ENCODE measurements at places on chromosomes 5 and 9.
A peak's percentile ranks its signal among the peaks of the same experiment; 100 is the strongest.

DNA sequence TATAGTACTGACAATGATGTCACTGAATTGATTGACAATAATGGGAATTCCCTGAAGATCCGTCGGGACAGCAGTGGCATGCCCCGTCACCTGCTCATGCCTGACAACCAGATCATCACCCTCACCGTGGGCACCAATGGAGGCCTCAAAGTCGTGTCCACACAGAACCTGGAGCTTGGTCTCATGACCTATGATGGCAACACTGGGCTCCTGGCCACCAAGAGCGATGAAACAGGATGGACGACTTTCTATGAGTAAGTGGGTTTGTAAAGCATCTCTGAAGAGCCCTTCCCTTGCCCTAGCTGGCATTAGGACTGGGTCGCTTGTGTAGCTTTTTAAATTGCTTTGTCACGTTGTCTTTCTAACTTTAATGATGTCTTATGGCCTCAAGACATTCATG, 72.7 kb upstream of the WWC1 start:
- no peak for DNase-seq

- no peak for DNase-seq
Observed at GRCh38 chr5:95664204-95664786, 17.7 kb downstream of the RFESD start.

DNA sequence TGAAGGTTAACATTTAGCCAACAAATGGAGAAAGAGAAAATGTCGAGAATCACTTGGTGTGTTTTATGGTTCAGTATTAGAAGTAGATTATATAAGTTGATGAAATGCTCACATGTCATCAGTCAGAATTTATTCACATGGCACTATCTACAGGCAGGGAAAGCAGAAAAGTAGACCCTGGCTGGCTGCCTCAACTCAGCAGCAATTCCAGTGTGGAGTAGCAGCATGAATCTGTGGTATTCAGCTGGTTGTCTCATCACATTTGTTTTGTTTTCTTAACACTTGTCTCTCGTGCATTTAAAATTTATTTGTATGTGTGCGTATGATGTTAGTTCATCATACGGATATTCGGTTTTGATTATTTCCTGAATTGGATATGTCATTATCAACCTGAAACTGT, 153.5 kb upstream of the OR13F1 start:
- no peak for DNase-seq

DNA sequence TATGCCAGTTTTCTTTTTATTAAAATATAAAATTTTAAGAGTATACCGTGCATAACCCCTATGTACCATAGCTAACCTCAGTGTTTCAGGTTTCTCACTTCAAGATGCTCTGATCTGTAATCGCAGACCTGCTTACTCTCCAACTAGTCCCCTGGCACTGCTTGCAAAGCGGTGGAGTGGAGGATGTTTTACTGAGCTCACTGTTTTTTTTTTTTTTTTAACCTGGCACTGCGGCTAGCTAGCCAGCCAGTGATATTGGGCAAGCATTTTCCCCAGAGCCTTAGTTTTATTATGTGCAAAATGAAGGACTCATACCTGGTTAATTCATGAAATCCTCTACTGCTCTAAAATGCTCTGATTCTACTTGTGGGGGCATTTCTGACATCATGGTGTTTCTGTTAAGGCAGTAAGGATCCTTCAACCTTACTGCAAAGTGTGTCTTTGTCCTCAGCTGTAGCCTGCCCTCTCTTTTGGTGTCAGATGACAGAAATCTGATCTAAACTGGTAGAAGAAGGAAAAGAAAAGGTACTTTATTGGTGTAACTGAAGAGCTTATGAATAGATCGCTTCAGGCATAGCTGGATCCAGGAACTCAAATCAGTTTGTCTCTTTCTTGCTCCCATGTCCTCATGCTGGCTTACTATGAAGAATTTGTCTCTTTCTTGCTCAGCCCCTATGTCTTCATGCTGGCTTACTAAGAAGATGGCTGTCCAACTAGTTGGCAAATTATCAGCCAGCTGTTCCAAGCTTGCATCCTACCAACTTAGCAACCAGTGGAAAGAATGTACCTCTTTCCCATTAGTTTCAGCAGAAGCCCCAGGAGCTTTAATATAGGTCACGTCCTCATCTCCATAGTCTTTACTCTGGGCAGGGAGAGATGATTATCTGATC, 59.8 kb downstream of the DOCK2 start:
- no peak for DNase-seq

- DNase-seq, result peak; percentile 29
Observed at GRCh38 chr5:180135967-180136629, 64.5 kb upstream of the RNF130 start.

DNA sequence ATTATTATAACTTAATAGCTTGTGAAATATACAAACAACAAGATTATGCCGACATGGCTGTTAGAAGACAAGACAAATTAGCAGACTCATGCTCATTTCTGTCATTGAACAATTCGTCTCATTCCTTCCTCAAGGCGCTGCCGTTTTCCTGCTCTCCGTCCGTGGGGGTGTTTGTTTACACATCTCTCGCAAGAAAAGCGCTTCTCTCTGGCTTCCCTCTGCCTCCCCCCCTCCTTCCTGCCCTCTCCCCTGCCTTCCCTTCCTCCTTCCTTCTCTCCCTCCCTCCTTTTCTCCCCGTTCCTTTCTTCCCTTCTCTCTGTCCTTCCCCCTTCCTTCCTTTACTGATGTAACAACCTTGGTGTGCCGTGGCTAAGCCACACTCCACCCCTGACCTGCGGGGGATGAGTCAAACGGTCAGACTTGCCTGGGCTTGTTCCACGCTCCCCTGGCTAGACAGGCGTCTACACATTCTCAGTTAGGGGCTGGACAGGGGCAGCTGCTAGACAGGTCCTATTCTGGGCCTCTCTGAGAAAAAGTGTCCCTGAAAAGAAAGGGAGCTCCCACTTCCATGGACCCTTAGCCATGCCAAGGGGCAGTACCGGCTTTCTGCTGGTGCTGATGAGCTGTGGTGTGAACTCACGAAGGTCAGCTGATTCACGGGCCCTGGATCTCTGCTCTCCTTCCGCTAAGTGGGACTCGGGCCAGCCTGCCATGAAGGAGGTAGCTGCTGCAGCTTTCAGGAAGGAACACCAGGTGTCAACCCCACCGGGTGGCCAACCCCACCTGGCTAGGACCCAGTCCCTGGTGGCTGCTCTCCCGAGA, 32.0 kb upstream of the SPTLC1 start:
- DNase-seq, result no peak

DNA sequence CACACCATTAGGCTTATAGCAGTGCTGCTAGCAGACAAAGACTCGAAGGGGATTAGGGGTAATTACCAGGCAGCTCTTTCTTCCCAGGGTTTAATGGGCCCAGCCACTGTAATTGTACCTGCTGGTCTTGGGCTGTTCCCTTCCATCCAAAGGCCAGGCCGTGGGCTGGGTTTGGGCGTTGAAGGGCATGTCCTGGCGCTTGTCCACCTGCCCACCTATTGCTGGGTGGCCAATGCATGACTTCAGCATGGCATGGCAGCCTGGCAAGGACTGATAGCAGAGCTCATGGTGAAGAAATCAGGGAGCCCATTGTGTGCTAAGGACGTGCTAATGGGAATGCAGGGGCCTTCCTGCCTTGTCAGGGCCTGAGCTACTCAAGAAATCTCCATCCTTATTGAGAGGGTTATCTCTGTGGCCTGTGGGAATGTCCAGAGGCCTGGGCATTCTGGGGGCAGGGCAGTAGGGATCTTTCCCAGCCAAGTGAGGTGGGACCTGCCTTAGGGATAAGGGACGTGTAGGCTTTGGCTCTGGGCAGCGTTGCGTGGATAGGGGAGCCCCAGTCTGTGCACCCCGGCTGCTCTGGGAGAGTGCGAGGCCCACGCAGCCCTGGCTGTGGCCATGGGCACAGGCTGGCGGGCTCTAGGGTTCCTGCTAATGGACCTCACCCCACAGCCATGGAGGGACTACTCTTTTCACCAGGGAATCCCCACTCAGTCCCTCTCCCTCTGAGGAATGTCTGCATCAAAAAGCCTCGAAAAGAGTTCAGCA, 116.1 kb upstream of the PITX1 start:
- peak; percentile 3 for DNase-seq

- no peak for DNase-seq
Observed at GRCh38 chr9:108815156-108815555, 40.6 kb downstream of the ACTL7B start.

- no peak for DNase-seq
Observed at GRCh38 chr9:6243746-6244145, 28.1 kb downstream of the IL33 start.

- no peak for DNase-seq
Observed at GRCh38 chr5:75046366-75047142, 5.8 kb downstream of the GCNT4 start.

- no peak for DNase-seq
Observed at GRCh38 chr5:139385061-139386049, 2.3 kb upstream of the SLC23A1 start.

- no peak for DNase-seq
Observed at GRCh38 chr9:107707915-107708441, 218.4 kb upstream of the KLF4 start.

- no peak for DNase-seq
Observed at GRCh38 chr9:70110194-70111041, 66.8 kb downstream of the MAMDC2 start.

DNA sequence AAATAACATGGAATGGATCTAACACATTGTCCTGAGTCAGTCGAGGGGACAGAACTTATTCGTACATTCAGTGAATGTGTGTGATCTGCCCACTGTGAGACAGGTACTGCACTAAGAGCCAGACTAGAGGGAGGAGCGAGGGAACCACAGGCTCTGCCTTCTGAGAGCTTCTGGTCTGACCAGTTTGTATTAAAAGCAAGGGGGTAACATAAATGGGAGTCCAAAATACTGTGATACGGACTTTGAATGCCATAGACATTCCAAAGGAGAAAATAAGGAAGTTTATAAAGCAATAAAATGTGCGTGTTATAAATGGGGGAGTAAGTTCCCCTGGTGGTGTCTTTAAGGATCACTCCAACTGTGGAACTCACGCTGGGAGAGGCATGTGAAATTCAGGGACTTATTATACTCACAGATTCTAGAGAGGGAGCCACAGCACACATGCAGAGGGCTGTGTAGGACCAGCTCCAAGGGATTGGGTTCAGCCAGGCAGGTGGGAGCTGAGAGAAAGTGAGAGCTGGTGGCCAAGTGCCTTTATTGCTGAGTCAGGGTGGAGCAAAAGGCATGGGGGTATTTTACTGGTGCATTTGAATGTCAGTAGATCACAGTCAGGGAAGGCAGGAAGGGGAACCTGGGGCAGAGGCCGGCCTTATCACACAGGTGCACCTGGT, 186.5 kb upstream of the WWC1 start:
- DNase-seq, result no peak

DNA sequence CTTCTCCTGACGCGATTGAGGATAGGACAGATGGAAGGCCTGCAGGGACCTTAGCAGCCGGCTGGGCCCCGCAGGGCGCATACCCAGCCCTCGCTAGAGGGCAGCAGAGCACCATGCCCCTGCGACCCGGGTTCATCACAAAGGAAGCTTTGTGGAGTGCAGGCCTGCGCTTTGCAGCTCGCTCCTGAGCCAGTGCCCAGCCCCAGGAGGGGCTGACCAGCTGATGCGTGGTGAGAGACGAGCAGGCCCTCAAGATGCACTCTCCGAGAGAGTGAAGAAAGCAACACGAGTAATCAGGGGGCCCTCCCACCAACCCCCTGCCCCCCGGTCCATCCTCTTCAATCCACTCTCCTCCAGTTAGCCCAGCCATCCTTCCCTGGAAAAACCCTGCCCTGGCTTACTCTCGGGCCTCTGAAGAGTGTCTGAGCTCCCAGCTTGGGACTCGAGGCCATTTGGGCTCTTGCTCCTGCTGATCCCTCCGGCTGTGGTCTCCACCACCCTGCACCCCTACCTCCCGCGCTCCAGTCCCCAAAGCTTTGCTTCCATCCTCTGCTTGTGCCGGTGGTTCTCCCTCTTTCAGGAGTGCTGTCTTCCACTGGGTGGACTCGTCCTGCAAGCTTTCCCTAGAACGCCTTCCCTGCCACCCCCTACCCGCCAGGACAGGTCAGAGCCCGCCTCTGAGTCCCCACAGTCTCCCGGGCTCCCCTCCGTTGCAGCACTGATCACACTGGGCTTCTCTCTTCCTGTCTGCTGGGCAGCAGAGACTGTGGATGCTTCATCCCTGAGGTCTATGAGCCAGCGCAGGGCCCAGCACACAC, 9.1 kb upstream of the KIF12 start:
- DNase-seq, result peak; percentile 87

GRCh38 chr5:87164409-87164808, 103.3 kb upstream of the RASA1 start:
- DNase-seq, result no peak

DNA sequence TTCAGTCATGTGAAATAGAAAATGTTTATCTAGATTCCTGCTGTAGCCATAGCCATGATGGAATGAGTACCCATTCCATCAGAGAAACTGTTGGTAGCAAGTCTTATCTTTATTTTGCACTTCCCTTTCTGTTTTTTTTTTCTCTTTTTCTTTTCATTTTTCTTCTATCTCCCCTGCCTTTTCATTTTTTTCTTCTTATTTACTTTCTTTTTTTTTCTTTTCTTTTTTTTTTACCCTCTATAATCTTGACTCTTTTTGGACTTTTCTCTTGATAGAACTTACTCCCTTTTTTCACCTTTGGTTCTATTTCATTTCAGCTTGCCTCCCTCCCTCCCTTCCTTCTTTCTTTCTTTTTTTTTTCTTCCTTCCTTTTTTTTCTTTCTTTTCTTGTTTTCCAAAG, 15.4 kb downstream of the SLC25A46 start:
- DNase-seq, result no peak

- peak; percentile 54 for DNase-seq
Observed at GRCh38 chr9:32251539-32251938, 132.9 kb upstream of the ACO1 start.

DNA sequence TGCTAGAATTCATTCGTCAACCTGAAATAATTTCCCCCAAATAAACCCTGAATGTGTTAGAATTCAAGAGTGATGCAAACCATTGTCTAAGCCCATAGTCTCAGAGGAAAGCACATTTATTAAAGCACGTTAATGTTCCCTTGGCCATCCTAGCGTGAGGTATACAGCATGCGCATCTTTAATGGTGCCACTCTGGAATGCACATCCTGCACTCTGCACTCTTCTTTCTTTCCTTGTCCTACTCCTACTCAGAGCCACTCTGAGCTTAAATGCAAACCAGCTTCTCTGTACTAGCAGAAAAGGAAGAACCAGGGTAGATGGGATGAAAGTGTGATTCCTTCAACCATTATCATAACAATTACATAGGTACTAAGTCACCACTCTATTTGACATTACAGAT, 50.4 kb downstream of the ARL15 start:
- DNase-seq, result no peak

DNA sequence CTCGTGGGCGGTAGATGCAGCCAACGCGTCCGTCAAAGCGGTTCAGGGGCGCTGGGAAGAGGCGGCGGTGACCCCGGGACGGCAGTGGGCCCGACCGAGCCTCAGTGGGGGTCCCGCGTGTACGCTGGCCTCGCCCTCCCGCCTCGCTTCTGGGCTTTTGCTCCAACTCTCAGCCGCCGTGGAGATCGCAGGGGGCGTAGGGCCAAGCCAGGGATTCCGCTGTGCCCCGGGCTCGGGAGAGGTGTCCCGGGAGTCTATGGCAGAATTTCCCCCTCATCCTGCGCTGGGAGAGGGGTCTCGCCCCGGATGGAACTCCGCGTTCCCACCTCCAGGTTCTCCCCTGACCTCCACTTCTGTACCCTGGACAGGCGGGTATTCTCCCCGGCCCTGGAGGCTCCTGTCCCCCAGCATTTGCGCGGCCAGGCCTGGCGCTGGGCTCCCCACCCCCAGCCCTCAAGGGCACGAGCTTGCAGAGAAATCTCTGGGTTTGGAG, 131.9 kb downstream of the MRPL36 start:
- no peak for DNase-seq
